Tibial nerve (tissue), 4 donors: ENCODE measurements at places on chromosomes 2 and 18. TPM values are rescaled to one million over a fixed set of nuclear protein-coding genes. Genes with fewer than 3 reads are reported as not detected.

GRCh38 chr18:22831441-22831904 lies 101.7 kb upstream of the RBBP8 start:
- H3K27me3 ChIP-seq, result no peaks in the 10 kb centered on the region
- no peaks in the 10 kb centered on the region for H3K4me1 ChIP-seq
- DNase-seq, result no peak
- H3K36me3 ChIP-seq, result no peaks in the 10 kb centered on the region

Gene ZCCHC2
- total RNA-seq, result 41.9 TPM

DNA sequence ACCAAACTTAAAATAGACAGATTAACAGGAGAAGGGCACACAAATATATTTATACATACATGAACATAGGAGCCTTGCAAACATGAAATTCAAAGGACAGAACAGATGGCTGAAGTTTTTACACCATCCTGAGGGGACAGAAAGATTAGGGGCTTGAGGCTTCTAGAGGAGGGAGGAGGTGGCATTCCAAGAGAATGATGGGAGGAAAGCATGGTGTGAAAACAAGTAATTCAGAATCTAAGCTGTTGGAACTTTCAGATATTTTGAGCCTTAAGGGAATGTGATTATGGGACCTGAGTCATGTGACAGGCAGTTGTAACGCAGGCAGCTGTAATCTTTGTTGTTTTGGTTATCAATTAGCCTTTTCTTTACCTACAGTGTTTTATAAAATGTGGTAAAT lies 225.2 kb upstream of the SPOPL start:
- DNase-seq, result no peak
- H3K4me1 ChIP-seq, result no peaks in the 10 kb centered on the region
- H3K27me3 ChIP-seq, result no peaks in the 10 kb centered on the region
- no peaks in the 10 kb centered on the region for H3K36me3 ChIP-seq

DNA sequence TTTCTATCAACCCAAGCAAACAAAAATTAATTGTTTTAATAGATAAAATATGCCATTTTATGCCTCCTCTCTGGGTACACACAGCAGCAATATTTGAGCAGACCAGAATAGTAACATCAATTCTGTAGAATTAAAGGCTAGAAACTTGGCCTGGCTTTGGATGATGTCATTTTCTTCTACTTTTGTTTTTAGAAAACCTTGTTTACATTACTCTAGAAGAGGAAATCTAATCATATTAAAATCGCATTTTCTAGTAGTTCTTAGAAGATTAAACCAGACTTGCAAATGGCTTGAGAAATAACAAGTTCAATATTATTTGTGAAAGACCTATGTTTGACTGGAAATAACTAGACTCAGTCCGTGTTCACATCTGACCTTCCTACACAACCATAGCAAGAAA lies 102.3 kb upstream of the RFX8 start:
- DNase-seq, result no peak
- H3K36me3 ChIP-seq, result no peaks in the 10 kb centered on the region
- no peaks in the 10 kb centered on the region for H3K27me3 ChIP-seq
- no peak overlapping the region for H3K27ac ChIP-seq
- H3K4me3 ChIP-seq, result no peak overlapping the region

Gene DES
- 20.7 TPM for total RNA-seq

GRCh38 chr2:225290757-225291400 lies 108.6 kb upstream of the NYAP2 start:
- no peaks in the 10 kb centered on the region for H3K4me1 ChIP-seq
- H3K27me3 ChIP-seq, result no peaks in the 10 kb centered on the region
- no peak overlapping the region for H3K27ac ChIP-seq
- H3K4me3 ChIP-seq, result no peak overlapping the region
- no peak for DNase-seq
- H3K36me3 ChIP-seq, result no peaks in the 10 kb centered on the region

DNA sequence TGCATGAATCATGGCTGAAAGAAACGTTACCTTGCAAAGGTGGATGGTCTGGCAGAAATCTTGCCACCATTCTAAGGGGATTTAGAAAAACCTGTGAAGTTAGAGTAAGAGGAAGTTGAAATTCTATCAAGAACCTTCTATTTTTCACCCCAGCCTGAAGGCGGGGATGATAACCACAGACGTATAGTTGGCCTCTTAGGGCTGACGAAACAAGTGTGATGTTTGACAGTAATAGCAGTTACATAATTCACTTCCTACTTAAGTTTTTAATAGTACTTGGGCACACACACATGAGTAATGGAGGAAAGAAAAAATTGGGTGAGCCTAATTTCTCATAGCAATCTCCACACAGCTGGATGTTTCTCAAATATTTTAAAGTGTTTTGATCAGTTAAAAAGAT lies 336.6 kb upstream of the SALL3 start:
- H3K4me3 ChIP-seq, result no peak overlapping the region
- no peaks in the 10 kb centered on the region for H3K27me3 ChIP-seq
- H3K36me3 ChIP-seq, result no peaks in the 10 kb centered on the region
- no peak for DNase-seq
- no peaks in the 10 kb centered on the region for H3K4me1 ChIP-seq

Gene AKAIN1
- not detected for total RNA-seq

Gene C1GALT1C1L
- not detected for total RNA-seq

Gene DSG4
- total RNA-seq, result not detected

- peaks cover 2% of the 10 kb centered on the region for H3K4me1 ChIP-seq
- H3K4me3 ChIP-seq, result no peak overlapping the region
- no peaks in the 10 kb centered on the region for H3K27me3 ChIP-seq
- no peak overlapping the region for H3K27ac ChIP-seq
- DNase-seq, result no peak
- no peaks in the 10 kb centered on the region for H3K36me3 ChIP-seq
These were observed 36.5 kb downstream of the CFAP36 start for GRCh38 chr2:55555977-55556376.

DNA sequence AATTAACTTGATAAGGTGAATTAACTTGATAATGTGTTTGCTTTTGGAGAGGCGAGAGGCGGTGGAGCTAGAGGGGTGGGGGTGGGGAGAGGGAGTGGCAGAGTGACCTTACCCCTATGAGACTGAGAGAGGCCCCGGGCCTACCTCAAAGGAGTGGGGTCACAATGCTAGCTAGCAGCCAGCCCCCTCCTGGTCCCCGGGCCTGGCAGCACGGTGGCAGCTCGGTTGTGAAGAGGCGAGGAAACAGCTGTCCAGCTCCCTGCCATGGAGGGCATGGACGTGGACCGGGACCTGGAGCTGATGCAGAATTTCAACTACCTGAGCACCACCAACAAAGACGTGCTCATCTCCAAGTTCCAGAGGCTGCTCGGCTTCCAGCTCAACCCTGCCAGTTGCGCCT lies 123.9 kb downstream of the RGPD3 start:
- no peaks in the 10 kb centered on the region for H3K36me3 ChIP-seq
- H3K27ac ChIP-seq, result no peak overlapping the region
- H3K4me1 ChIP-seq, result no peaks in the 10 kb centered on the region
- no peak for DNase-seq
- no peaks in the 10 kb centered on the region for H3K27me3 ChIP-seq

Gene PTPRM
- 62.2 TPM for total RNA-seq
